ENCODE measurements at places on chromosomes 7 and 10.

GRCh38 chr7:151383638-151384351 lies 26.0 kb downstream of the WDR86 start:
- DNase-seq, result no peak

DNA sequence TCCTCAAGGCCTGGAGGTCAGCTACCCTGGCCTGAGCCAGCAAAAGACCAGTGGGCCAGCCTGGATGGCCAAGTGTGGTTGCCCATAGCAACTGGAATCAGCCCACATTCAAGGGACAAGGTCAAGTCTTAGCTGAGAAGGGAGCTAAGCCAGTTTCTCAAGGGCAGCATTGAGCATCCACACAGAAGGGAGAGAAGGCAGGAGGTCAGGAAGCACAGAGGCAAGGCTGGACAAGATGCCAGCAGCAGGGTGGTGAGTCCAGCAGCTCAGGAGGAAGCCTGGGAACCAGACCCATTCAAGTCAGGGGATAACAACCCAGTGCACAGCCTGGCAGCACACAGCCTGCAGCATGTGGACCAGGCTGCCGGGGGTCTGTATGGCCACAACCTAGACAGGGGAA lies 54.0 kb upstream of the ZMIZ1 start:
- no peak for DNase-seq

GRCh38 chr7:47633134-47633533 lies 51.2 kb upstream of the TNS3 start:
- DNase-seq, result no peak

DNA sequence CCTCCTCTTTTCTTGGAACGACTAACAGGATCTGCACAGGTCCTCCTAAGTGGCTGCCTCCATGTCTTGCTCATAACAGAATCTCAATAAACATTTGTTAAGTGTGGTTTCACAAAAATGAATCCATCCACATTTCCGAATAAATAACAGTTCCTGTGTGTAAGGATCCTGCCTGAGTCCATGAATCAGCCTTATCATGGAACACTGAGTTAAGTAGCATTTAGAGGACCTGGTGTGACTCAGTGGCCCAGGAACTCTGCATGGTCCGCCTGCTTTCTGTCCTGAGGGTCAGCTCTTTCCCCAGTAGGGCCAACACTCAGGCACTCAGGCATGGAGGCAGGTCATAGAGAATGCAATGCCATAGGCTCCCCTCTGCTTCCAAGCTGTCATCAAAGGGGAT lies 15.8 kb upstream of the C10orf90 start:
- DNase-seq, result no peak

DNA sequence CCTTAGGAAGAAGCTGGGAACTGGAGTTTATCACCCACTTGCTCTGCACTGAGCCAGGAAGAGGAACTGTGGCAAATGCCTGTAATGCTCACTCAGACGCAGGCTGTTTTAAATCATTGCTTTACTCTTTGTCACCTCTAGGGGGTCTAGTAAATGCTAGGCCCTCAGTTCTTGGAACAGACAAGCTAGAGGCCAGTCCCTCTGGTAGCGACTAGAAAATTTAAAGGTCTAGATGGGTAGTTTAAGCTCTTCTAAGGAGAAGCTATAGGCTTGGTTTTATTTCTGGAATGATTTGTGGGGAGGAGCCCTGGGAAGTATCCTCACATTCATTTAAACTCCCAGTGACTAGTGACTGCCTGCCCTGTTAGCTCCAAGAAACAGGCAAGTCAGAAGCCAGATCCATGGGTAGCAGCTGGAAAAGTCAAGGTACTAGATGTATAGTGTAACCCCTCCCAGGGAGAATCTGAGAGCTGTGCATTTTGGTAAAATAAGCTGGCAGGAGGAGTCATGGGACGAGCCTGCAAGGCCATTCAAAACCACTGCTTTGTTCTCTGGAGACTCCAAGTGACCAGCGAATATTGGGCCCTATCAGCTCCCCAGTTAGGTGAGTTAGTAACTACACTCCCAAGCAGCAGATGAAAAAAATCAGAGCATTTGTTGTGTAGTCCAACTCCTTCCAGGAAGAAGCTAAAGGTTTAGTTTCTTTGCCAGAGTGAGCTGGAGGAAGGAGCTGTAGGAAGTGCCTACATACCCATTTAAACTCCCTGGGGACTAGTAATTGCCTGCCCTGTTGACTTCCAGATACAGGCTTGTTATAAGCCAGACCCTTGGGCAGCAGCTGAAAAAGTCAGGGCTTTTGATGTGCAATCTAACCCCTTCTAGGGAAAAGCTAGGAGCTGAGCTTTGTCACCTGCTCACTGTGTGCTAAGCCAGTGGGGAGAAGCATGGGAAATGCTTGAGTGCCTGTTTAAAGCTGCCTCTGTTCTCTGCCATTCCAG lies 68.9 kb downstream of the DYNC1I1 start:
- DNase-seq, result peak; percentile 20

DNA sequence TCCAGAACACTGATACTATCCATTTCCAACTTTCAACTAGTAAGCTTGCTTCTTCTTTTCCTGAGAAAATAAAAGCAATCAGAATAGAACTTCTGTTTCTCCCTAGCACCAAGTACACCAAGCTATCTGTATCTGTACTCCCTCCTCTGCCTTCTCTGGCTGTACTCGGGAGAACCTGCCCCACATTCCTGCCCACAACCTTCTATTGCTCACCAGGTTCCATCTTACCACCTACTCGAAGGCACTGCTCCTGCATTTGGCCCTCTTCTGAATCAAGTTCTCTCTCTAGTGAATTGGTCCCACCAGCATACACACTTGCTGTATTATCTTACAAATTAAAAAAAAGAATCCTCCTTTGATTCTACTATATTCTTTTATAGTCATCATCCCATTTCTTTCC lies 169.6 kb upstream of the PTN start:
- DNase-seq, result no peak

GRCh38 chr10:131207584-131208532 lies 103.7 kb downstream of the TCERG1L start:
- DNase-seq, result no peak

GRCh38 chr7:99625321-99625720 lies 8.6 kb downstream of the ZSCAN25 start:
- DNase-seq, result no peak

DNA sequence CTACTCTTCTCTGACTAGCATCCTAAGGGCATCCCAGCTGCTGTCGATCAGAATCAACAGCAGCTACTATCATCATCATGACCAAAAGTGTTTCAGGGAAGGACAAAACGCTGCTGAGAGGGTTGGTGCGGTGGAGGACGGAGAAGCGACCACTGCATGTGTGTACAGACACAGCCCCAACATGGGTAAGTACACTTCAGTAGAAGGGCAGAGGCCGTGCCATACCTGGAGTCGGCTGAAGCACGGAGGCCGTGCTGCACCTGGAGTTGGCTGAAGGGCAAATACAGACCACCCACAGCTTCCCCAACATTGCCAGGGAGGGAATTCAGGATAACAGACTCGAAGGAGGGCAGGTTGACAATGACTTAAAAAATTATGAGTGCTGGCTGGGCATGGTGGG lies 67.8 kb upstream of the CYTH3 start:
- DNase-seq, result no peak

GRCh38 chr10:75450644-75451640 lies 19.5 kb downstream of the LRMDA start:
- no peak for DNase-seq

GRCh38 chr7:139817249-139817648 lies 11.8 kb upstream of the TBXAS1 start:
- DNase-seq, result no peak

DNA sequence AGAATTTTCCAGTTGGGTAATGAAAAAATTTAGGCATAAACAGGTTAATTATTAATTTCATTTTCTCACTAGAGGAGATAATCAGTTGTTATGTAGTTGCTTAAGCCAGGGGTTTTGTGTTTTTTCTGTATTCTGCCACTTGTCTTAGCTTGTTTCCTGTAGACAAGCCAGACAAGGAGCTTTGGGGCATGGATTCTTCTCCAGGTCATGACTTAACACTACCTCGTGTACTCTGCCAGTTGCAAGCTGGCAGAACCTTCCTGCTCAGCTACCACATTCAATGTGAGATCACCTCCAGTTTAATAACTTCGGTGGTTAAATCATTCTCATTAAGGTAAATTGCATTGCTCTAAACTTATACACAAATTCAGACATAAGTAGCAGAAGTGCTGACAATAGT lies 1.8 kb downstream of the CCM2 start:
- no peak for DNase-seq

DNA sequence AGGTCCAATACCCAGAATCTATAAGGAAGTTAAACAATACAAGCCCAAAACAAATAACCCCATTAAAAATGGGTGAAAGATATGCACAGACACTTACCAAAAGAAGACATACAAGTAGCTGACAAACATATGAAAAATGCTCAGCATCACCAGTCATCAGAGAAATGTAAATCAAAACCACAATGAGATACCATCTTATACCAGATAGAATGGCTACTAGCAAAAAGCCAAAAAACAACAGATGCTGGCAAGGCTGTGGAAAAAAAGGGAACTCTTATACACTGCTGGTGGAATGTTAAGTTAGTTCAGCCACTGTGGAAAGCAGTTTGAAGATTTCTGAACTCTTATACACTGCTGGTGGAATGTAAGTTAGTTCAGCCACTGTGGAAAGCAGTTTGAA lies 331.1 kb downstream of the KIF20B start:
- DNase-seq, result no peak

DNA sequence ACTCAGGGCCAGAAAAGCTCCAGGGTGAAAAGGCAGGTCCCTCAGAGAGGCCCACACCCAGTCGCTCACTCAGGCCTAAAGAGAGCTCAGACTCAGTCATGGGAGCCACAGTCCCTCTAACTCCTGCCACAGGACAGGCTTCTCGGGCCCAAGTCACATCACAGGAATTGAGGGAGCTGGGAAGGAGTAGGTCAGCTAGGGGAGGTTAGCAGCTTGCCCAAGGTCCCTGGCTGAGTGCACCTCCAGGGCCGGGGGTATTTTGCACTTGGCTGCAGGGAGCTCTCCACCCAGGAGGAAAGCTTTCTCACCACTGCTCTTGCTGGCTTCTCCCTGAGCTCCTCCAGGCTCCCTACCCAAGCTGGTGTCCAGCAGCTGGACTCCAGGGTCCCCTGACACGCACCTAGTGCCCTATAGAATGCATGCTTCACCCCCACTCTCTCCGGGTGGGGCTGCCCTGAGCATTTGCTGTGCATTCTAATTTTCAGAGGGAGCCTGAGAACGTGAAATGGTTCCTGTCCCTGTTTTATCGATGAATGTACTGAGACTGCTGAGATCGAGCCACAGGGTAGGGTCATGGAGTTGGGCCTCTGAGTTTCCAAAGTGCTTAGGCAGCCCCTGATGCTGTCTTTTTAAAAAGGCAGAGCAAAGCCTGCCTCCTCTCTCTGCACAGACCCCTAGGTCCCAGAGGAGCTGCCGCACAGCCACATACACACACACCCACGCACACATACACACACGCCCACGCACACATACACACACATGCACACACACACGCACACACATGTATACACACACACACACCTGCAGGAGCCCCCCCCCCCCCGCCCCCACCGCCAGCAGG lies 37.9 kb upstream of the RET start:
- DNase-seq, result no peak

GRCh38 chr10:104059364-104059763 lies 26.3 kb downstream of the COL17A1 start:
- no peak for DNase-seq

- DNase-seq, result peak; percentile 55
Measured at GRCh38 chr7:39465055-39465929, 100.9 kb upstream of the YAE1 start.

DNA sequence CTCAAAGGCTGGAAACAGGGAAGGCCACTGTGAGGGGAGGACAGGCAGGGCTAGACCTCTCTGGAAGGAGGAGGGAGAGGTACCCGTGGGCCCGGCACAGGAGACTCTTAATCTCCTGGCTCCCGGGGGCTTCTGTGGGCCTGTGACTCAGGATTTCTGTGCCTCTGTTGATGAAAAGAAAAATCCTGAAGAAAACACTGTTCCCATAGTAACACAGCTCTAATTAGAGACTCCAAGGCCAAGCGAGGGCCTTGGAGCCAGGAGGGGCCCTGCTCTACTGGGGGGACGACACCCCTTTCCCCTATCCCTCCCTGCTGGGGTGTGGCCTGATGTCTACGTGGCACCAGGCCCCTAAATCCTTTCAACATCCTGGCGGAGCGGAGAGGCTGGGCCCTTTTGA lies 174.1 kb upstream of the TNRC18 start:
- DNase-seq, result no peak

- DNase-seq, result no peak
Measured at GRCh38 chr7:130418306-130418705, 22.5 kb downstream of the CEP41 start.

DNA sequence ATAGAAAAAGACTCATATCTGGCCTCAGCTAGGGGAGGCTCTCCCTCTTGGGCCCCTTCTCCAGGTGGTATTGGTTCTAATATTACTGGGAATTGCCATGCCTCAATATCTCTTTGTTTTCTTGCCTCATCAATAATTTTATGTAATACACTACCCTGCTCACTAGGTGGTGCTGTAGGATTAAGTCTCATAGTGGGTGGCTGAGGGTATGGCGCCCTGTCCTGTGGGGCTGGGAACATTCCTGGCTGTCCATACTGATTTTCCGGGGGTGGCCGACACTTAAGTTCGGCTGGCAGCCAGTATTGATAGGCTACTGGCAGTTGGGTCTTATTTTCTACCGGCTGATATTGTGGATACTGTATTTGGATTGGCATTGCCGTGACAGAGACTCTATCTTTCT lies 9.0 kb upstream of the TAS2R3 start:
- peak; percentile 16 for DNase-seq

- DNase-seq, result no peak
Measured at GRCh38 chr7:134777470-134777869, 2.0 kb upstream of the CALD1 start.

- DNase-seq, result no peak
Measured at GRCh38 chr10:111303887-111304286, 227.1 kb downstream of the ADRA2A start.

GRCh38 chr7:46003161-46003560 lies 82.1 kb upstream of the IGFBP3 start:
- no peak for DNase-seq

All from nephron progenitor cell (in vitro differentiated cells).